ENCODE measurements at places on chromosomes 7 and 10.

- no peak for DNase-seq
Measured at GRCh38 chr7:143000648-143001047, 26.3 kb downstream of the OR9A2 start.

DNA sequence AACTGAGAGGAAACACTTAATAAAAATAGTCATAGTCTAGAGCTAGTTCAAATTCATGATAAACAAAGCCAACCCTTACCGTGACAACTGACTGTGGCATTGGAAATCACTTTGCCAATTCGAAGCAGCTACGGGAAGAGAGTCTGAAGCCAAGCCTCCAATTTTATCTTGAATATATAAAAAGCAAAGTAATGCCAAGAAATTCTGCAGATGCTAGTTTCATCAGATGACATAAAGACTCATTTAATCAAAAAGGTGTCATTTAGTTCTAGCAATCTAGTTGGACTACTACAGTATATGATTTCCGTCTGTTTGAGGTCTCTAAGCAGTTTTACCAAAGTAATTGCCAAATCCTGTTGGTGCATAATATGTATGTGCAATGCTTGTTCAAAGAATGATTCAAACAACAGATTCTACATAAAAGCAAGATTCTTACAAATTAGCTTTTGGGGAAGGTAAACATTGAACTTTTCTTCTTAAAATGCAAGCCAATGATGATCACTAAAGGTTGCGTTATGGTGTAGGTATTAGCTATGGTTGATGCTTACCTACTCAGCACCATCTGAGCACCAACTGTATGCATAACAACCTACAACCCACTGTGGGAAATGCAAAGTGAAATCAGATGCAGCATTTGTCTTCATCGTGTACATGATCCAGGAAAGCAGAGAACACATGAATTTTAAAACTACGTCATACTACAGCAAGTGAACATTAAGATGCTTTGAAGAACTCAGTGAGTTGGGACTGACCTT, 2.8 kb downstream of the FAM171A1 start:
- DNase-seq = no peak

- peak; percentile 52 for DNase-seq
Measured at GRCh38 chr7:5424749-5425506, 1.3 kb upstream of the TNRC18 start.

DNA sequence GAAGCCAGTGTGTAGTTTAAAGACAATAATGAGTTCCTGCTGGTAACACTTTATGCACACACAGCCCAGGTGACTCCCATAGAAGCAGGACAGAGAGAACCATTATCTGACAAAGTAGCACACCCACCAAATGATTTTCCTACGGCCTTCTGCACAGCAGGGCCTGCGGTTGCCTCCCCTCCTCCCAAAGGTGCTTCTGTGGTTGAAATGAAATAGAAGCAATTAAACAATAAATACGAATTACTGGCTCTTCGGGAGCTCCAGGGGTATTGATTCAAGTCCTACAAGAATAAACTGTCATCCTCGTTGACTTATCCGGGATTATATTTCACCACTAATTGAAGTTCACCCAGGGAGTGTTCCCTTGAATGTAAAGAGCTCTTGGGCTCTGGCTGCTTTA, 172.1 kb downstream of the ACTR3B start:
- DNase-seq = no peak

DNA sequence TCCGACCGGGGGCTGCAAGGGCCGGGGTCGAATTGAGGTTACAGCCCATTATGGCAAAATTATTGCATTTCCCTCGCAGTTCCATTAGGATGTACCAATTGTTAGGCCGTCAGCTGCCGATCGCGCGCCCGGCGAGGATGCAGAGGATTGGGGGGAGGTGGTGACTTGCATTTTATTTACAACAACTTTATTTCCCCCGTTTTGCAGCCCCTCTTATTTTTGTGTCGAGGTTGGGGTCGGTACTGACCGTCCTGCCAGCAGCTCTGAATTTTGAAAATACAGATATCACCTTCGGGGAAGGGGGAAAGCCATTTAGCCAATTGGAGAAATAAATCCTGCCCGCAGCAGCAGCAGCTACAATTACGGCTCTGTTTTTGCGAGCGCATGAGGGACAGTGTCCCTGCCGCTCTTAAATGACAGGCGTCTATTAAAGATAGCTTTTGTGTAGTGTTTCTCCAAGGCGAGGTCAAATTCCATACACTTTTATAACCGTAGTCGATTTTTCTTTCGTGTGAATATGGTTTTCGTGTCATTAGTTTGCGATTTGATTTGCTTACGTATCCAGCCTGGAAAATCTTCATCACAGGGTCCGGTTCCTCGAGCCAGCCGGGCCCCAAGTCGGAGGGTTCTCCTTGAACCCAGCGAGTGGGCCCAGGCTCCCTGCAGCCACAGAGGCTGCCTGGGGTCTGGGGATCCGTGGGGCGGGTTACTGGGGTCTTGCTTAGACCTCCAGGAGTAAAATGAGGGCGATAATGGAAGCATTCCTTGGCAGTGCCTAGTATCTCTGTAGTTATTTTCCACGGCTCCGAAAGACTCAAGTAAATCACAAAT, 684 bp upstream of the HOXA5 start:
- DNase-seq = no peak

GRCh38 chr10:132595854-132596253, 58.3 kb downstream of the INPP5A start:
- no peak for DNase-seq

DNA sequence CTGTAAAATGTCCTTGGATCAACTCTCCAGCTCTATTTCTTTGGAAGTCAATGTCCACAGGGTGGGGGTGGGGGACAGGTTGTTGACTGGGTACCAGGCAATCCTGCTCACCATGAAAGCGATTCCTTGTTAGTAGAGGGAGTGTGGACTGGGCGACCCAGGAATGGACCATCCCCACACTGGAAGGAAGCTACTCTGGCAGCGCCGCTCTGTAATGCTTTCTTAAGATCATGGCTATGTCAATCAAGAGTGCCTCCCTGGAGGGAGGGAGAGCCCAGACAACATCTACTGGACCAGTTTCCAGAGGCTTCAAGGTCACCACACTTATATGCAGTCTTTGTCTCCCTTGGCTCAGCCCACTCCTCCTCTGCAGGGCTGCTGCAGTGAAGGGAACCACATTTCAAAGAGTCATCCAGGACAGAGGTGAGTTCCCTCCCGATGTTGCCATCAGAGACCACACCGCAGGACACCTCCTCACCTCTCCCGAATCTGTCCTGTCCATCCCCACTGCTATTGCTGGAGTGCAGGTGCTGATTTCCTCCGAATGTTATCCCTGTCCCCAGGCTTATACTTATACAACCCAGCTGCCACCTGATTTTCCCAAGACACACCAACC, 6.9 kb downstream of the GIMAP5 start:
- DNase-seq = no peak

DNA sequence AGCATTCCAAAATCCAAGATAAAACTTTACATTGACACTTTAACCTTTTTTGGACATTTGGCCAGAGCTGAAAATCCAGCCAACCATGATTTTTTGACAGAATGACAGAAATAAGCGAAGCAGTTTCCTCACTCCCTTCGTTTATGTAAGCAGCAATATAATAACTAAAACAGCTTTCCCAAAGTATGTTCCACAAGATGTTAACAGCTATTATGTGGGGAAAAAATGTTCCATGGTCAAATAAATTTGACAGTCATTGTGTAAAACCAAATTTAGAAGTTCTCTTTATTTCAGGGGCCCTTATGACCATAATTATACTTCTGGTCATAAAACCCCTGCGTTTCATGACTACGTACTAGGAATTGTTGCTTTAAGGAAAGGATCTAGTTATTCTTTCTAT, 416.5 kb downstream of the MAGI2 start:
- DNase-seq = no peak

DNA sequence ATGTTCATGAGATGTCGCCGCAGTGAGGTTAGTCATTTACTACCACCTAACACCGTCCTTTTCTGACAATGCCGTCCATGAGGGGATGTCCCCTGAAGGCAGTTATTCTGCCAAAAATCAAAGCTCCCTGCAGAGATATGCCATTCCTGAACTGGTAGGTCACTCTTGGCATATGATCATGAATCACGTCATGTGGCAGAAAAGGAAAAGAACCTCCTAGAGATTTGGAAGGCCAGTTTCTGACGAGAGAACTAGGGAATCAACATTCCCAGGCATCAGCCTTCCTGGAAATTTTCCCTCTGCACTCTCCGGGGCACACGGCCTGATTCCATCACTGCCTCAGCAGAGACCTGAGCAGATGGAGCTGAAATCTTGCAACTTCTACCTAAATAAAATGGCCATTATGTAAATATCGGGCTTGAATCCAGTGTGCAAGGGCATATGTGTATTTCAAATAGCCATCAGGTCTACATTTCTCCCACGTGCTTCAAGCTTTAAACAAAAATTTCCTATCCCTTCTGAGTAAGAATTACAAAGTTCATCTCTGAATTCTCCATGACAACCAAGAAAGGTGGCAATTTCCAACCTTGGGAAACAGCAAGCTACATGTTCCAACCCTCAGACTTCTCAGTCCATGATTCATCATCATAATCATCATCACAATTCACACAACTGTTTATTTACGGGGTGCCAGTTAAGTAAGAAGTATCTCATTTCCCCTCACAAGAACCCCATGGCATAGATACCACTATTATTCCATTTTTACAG, 46.5 kb downstream of the AMPH start:
- no peak for DNase-seq

- DNase-seq = peak; percentile 69
Measured at GRCh38 chr10:58299580-58299979, 30.6 kb downstream of the CISD1 start.

DNA sequence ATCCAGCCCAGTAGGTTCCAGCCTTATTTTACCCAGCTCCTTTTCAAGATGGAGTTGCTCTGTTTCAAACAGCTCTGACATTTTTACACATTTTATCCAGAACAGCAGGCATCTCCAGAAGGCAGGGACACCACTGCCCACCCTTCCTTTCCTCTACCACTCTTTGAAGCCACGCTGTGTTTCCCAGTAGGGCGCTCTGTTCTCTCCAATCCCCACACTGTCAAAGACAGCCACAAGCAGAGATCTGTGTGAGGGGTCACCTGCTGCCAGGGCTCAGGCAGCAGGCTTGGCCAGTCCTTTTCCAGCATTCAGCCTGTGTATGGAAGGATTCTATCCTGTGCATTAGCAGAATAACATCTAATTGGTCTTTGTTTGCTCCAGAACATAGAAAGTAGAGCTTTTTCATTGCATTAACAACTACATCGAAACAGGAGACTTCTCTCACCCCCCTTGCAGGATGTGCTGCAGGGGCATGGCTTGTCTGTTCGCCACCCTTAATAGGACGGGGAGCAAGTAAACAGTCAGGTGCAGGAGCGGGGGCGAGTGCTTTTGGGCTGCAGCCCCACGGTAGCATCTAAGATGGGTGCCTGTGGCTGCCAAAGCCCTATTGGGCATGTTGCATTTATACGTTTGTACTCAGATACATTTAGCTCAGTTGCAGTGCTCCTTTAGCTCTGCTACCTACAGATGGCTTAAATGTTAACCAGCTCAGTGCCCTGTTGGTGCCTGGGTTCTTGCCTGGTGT, 326.1 kb downstream of the GALNT17 start:
- no peak for DNase-seq

DNA sequence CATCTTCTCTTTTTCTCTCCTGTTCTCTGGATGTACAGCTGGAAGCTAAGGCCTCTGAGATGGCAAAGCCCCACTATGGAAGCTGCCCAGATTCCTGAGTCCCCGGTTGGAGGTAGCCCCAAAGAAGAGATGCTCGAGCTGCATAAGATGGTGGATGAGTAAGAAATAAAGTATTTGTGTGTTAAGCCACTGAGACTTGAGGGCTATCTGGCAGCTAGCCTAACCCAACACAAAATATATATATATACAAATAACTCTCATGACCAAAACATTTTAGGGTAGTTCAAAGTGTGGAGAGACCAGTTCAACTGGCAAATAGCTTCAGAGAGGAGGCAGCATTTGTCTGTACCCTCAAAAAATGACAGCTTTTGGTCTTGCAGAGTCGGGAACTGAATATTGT, 72.4 kb upstream of the PDE1C start:
- no peak for DNase-seq

DNA sequence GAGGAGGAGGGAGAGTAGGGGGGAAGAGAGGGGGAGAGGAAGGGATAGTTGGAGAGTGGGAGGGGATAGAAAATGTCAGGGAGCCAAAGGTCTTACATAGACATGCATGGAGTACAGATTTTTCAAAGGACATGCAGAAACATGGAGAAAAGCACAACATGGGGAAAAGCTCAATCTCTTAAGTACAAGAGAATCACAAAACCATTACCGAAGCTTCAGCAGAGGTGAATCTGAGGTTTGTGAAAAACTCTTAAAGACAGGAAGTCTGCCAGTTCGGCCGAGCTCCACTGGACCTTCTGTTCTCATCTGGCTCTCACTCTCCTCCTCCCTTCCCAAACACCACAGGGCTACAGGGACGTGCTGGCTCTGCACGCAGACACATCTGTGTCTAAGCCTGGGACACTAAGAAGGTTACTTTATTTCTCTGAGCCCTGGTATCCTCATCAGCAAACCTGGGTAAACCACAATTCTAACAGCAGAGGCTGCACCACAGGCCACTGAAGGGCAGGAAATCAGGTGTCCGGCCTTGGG, 133.9 kb downstream of the COBL start:
- no peak for DNase-seq

DNA sequence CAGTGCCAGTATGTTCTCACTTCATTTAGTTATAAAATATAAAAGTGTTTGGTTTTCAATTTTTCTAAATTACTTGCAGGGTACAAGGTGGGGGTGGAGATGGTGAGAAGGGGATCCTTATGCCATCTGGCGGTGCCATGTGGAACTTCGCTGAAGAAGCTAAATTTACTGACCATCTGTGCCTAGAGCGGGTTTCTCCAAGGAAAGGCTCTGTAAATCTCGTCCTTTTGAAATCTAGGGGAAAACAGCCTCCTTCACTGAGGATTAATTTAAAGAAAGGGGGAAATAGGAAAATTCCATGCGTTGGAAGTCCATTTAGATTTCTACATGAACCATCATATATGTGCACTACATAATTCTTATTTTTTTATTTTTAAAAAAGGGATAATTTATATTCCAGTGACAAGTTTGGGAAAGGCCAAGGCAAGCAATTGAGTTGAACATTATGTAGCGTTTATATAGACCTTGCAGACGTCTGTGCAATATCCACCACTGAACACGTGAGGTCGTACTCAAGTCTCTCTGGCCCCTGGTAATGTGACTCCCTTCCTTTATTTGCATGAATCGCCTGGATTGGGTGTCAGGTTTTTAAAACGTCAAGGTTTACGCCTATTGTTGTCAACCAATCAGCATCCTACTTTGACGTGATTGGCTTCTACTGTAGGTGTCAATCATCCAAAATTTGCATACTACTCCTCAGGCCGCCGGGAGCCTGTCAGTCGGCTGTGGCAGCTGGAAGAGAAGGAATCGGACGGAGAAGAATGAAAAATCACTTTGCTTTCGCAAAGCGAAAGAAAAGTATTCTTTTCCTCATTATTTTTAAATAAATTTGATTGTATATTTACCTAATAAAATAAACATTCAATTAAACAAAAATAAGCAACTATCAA, 297.1 kb upstream of the NFE2L3 start:
- DNase-seq = peak; percentile 100

DNA sequence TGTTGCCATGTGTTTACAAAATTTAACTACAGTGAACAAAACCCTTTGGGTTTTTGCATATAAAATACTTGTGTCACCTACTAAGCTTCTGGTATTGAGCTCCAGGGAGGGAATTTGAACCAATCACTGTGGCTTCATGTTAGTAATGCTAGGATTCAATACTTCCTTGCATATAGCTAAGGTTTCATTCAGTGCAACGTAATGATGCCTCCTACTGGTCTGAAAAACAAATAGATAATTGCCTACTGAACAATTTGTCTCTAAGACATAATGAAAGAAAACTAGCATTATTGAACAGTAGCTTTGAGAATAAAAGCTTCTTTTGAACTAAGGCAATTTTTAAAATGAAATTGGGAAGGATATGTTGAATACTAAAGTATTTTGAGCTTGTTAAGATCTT, 244.4 kb downstream of the ZWINT start:
- DNase-seq = peak; percentile 42

All from HAP-1 (cell line).